Stimulated activated CD4-positive, alpha-beta T cell treated with anti-CD3 and anti-CD28 coated beads, Interleukin-12 subunit alpha, Interleukin-12 subunit beta, amount 100 ng/mL, for 48 hours (primary cell): ENCODE measurements at places on chromosomes 1 and 21.

- DNase-seq: peak; percentile 14
These were observed 113.5 kb downstream of the MAP3K21 start for GRCh38 chr1:233440951-233441401.

DNA sequence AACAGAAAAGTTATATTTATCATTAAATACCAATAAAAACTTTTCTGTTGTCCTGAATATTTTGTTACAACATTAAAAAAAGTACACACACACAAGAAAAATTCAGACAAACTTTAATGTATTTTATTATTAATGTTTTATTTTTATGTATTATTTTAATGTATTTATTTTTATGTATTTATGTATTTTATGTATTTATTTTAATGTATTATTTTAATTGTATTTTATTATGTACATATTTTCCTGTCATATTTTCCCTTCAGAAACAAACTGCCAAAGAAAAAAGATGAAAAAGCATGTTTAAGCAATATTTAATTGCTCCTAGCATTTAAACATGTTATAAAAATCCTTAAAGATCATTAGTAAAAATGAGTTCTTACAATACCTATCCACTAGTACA lies 222.1 kb downstream of the RERE start:
- no peak for DNase-seq

DNA sequence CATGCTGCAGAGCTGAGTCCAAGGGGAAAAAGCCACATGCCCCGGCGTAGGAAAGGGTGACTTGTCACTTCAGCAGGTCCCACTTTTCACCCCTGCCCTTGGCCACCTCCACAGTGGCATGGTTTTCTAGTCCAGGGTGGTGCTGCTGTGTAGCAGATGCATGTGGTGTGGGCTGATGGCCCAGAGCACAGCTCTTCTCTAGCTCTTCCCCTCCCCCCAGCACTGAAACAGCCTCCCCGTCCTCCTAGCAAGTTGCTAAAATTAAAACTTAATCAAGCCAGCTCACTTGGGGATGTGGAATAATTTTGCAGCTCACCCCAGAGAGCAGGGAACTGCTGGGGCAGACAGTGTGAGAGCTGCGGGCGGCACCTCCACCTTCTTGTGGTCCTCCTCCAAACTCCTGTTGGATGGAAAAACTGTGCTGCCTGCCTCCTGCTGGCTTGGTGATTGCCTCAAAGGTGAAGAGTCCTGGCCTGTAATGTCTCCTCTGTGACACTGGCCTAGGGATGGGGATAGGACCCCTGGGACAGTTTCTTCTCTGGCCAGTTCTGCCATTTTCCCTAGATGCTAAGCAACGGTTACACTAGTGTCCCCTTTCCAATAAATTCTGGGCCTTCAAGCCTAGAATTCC lies 91.6 kb downstream of the RNF220 start:
- no peak for DNase-seq

- DNase-seq: no peak
These were observed 8.6 kb downstream of the CLDN14 start for GRCh38 chr21:36471254-36471723.

DNA sequence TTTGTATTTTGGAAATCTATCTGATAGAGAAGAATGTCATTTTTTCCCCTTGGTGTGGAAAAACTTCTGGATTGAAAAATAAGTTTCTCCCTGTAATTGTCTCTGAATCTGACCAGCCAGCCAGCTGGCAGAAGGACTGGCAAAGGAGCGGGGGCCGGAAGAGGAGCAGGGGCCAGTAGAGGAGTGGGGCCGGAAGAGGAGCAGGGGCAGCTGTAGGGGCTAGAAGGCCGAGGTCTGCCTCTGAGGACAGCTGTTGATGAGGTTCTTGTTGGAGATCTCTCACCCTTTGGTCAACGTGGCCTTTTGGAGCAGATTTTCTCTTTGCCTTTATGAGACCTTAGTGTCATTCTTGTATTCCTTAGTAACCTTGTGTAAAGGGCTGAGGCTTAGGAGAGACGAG lies 121.8 kb downstream of the GALNT2 start:
- DNase-seq: no peak

GRCh38 chr1:183879966-183880365 lies 75.0 kb downstream of the RGL1 start:
- DNase-seq: no peak

GRCh38 chr1:37479255-37480124 lies 5.1 kb downstream of the ZC3H12A start:
- peak; percentile 88 for DNase-seq
